ENCODE measurements at places on chromosomes 1 and 21.

DNA sequence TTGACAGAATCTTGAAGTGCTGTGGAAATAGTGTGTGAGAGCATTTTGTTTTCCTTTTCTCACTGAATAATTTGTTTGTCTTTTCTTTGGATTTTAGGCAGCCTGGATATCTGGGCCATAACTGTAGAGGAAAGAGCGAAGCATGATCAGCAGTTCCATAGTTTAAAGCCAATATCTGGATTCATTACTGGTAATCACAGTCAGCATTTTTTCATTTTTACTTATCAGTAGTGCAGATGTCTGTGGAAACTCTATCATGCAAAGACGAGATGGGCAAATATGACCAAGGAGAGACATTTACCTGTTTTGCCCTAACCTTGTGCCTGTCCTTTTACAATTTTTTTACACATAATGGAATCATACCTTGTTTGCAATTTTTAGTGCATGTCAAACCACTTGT, 78.8 kb downstream of the ITSN1 start:
- no peak for DNase-seq

DNA sequence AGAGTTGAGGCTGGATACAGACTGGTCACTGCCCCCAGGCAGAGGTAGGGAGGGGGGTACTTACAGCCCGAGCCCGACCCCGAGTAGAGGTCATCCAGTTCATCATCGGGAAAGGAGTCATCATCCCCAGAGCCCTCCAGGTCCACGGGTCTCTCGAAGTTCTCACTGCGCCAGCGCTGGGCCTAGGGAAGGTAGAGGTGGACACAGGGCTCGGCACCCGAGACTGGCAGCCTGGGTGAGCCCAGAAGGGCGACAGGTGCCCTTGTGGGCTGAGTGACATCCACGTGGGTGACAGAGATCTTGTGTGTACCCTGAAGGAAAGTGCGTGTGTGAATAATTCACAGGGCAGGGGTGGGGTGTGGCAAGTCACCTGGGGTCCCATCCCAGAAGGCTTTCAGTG, 30.0 kb downstream of the SDC3 start:
- DNase-seq, result no peak

DNA sequence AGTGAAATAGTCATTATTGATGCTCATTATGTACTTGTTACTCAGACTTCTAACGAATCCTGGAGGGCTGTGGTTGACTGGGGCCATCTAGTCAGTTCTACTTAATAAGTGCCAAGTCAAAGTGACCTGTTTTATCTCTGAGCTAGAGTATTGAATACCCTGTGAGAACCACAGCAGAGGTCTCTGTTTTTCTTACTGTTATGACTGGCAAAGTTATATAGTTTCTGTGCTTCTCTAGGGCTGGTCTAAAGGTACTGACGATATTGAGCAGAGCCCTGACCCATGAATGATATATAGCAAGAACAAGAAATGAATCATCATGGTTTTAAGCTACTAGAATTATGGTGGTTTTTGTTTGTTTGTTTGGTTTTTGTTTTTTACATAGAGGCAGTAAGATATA, 555.8 kb downstream of the PLA2G4A start:
- DNase-seq, result no peak

GRCh38 chr1:230068952-230069684, 2.1 kb downstream of the GALNT2 start:
- DNase-seq, result no peak

DNA sequence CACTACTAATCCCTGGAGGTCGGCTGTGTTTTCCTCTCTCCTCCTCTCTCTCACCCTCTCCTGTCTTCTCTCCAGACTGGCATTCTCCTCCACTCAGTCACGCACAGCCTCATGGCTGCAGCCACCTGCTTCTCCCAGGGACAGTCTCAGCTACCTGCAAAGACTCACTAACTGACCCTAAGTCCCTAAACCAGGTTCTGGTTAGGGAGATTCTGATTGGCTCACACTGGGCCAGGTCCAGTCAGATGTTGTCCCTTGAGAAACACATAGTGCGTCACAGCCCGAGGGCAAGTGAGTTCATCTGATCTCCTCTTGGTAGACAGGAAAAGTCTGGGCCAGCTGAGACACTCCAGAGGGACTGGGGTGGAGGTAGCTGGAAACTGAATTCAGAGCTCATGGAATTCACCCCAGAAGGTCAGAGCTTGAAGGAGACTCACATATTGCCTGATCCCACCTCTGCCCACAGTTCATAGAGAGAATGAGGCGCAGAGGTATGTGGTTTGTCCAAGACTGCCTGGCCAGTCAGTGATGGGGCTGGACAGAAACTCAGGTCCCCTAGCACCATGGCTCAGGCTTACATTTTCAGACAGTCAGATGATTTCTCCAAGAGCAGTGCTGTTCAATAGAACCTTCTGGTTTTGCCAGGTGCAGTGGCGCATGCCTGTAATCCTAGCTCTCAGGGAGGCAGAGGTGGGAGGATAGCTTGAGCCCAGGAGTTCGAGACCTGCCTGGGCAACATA, 40.4 kb upstream of the RPL11 start:
- no peak for DNase-seq

- no peak for DNase-seq
Measured at GRCh38 chr21:32093646-32094462, 185.0 kb downstream of the MIS18A start.

GRCh38 chr1:36947384-36947783, 86.9 kb downstream of the GRIK3 start:
- DNase-seq, result no peak

DNA sequence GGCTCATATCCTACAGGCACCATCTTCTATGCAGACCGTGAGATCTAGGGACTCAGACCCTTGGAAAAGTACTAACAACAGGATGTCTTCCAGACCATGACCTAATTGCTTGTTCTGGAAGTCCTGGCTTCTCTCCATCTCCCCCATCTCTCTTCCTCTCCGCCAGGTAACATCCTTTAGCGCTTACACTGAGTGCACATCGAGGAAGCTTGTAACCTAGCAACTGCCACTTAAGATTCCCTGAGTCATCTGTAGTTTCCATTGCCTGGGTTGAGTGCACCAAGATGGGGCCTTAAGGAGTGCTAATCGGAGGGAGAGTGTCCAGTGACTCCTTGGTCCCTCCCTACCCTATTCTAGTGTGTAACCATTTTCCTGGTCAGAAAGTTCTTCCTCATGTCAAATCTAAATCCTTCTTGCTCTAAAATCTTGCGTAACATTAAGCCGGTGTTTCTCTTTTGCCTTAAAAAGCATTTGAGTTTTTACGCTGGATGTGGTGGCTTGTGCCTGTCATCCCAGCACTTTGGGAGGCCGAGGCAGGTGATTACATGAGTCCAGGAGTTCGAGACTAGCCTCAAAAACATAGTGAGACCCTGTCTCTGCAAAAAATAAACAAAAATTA, 9.7 kb downstream of the KLHDC8A start:
- DNase-seq, result no peak
